Stimulated activated CD4-positive, alpha-beta T cell treated with anti-CD3 and anti-CD28 coated beads, Interleukin-4, amount 100 ng/mL, for 1 hour (primary cell): ENCODE measurements at places on chromosomes 5 and 9.

DNA sequence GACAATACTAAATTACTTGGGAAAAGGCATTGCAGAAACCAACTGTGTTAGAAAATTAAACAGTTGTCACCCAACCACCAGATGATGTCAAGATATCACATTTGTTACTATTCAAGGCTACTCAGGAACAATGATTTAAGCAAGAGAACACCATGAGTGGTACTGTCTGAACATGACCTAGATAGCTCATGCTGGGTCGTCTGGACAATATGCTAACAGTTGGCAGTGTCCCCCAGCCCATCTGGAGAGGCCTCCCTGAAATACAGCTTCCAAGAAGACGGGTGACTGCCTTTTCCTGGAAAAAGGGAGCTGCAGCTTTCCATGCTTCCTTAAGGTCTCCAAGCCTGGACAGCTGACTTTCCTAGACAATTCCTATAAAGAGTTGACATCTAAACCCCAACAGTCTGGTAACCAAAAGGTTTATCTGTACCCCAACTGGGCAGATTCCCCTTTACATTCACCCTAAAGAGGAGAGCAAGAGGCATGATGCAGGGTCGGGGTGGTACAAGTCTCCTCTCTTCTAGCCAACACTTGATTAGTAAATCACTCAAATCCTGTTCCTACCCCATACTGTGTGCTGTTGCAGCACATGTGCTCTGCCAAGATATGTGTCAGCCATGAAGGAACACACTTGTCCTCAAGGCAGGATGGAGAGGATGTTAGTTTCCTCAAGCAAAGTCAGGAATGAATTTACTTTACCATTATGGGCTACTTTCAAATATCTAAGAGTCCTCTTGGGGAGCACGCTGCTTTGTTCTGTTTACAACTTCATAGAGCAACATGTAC is 433.0 kb downstream of the PDE4D start:
- DNase-seq = no peak

- DNase-seq = no peak
Observed at GRCh38 chr5:72621576-72621975, 114.4 kb upstream of the ZNF366 start.

GRCh38 chr5:128053291-128053954 is 30.1 kb upstream of the SLC12A2 start:
- no peak for DNase-seq

DNA sequence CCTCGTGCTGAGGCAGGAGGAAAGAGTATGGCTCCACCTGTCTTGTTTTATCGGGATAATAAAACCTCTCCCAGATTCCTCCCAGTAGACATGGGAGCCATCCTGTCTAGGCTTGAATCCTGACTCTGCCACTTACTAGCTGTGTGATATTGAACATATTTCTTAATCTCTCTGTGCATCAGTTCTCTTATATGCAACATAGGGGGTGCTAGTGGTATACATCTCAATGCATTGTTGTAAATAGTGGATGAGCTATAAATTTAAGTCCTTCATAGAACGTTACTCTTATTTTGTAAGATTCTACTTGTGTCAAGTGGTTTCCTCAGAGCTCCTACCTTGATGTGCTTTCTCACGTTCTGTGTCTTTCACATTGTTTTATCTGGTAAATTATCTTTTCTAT is 417.7 kb upstream of the POU5F2 start:
- DNase-seq = no peak

DNA sequence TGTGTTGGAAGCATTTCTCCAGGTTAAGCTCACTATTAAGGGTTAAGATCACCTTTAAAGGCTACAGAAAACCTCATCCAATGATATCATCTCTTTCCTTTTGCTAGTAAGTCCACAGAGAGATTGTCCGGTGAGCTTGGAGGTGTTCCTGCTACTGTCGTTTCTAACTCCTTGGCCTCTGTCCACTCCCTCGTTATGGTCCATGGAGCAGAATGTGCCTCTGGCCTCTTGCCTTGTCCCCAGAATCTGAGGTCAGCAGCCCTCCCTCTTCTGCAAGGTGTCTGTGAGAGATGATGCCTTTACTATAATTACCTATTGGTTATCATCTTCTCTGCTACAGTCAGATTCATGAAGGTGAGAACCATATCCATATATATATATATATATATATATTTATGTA is 15.0 kb downstream of the ORM2 start:
- DNase-seq = no peak

DNA sequence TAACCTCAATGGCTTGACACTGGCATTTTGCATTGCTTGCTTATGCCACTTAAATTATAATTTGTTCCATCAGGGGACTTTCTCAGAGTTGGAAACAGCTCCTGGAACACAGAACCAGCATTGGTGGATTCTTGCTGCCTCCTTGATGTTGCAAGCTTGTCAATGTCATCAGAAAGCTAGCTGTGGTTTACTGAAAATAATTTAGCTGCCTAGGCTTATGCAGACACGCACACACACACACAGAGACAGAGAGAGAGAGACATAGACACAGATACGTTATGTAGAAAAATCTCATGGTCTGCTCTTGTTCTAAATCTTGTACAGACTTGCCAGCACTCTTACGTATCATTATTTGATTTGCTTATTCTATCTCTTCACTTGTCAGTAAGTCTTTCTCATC is 78.0 kb downstream of the HMHB1 start:
- DNase-seq = no peak

- no peak for DNase-seq
Observed at GRCh38 chr5:145292278-145292677, 542.9 kb downstream of the PRELID2 start.

- no peak for DNase-seq
Observed at GRCh38 chr9:32703635-32704034, 68.2 kb upstream of the TAF1L start.

GRCh38 chr5:11801061-11801460 is 103.2 kb downstream of the CTNND2 start:
- DNase-seq = no peak

GRCh38 chr9:134170532-134171315 is 6.4 kb upstream of the RNU6ATAC start:
- no peak for DNase-seq

GRCh38 chr9:68537616-68537880 is 3.1 kb downstream of the TMEM252 start:
- no peak for DNase-seq

- DNase-seq = no peak
Observed at GRCh38 chr9:13443346-13444244, 164.1 kb upstream of the MPDZ start.

- DNase-seq = no peak
Observed at GRCh38 chr9:87878989-87879511, 3.6 kb upstream of the SPATA31E1 start.

DNA sequence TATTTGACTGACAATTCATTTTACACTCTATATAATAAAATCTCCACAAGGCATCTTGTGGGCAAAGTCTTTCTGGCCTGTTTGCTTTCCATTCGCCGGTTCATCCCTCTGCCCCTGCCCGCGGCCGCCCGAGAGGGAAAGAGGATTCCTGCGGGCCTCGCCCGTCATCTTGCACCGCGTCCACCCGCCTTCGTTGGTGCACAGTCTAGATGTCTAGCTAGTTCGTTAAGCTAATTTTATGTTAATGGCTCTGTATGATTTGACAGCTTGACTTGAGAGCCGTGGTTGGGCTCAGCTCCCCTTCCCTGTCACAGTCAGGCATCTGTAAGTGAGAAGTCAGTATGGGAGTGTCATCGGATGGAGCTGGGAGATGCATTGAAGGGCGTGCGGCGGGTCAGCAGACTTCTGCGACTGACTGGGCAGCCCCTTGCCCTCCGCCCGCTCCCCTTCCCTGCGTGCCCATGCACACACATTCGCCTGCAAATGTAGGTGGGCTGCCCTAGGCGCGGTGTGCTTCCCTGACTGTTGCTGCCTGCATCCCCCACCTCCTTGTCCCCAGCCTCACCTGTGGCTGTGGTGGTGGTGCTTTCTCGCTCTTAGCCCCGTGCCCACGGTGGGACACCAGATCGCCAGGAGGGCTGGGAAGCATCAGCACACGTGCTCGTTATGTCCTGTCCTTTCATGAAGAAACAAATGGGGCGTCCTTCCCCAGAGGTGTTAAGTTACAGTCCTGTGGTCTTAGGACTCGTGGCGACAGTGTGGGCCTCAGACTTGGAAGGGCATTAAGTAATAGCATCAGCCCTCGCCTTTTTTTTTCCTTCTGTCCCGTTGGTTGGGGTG is 25.9 kb upstream of the PRDM12 start:
- no peak for DNase-seq

DNA sequence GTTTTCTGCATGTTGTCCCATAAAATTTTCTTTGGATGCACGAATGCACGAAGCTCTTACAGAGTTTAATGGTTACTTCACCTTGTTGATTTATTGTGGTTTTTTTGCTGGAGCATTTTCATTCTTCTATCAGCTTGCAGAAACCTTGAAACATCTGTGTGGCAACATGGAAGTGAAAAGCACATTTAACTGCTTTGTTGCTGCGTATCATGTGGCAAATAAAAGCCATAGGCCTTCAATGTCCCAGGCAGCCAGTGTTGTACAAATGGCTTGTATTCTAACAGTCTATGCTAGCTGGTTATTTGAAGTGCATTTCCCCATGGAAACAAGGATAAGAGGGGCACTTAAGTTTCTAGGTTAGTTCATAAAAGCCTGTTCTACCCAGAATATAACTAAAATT is 42.5 kb upstream of the RASGRF2 start:
- DNase-seq = no peak

DNA sequence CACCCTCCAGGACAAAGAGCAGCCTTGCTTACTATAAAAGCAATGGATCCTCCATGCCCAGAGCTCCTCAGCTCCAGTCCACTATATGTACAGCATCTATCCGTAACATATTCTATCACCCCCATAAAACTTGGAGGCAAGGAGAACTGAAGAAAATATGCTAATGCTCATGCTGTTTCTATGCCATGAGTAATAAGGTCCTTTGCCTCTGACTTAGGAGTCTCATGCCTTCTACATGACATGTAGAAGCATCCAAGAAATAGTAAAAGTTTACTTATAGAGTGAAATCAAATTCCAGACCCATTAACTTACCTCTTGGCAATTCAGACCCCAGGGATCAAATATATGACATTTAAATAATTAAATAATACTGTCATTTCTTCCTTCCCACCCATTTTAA is 33.7 kb downstream of the SSBP2 start:
- no peak for DNase-seq

GRCh38 chr9:104743376-104743985 is 4.0 kb upstream of the NIPSNAP3A start:
- no peak for DNase-seq

- no peak for DNase-seq
Observed at GRCh38 chr5:62617943-62618342, 39.3 kb downstream of the LRRC70 start.

GRCh38 chr5:68542207-68542606 is 326.7 kb downstream of the PIK3R1 start:
- no peak for DNase-seq

- DNase-seq = no peak
Observed at GRCh38 chr9:114437401-114437893, 49.7 kb upstream of the AKNA start.

DNA sequence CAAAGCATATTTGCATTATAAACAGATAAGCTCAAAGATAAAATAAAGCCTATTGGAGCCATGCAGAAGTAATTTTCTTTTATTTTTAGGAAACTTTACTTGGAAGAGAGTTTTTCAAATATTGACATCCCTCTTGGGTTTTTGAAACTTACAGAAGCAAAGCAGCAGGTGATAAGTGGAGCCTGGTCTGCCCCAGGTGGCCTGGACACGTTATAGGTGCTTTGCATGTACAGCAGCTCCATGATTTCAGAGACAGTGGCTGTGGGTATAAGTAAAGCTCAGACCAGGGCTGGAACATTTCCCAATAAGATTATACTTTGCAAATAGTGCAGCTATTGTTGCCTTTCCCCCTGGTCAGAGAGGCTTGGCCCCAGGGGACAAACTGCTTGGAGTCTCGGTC is 51.5 kb downstream of the CCDC192 start:
- DNase-seq = no peak

DNA sequence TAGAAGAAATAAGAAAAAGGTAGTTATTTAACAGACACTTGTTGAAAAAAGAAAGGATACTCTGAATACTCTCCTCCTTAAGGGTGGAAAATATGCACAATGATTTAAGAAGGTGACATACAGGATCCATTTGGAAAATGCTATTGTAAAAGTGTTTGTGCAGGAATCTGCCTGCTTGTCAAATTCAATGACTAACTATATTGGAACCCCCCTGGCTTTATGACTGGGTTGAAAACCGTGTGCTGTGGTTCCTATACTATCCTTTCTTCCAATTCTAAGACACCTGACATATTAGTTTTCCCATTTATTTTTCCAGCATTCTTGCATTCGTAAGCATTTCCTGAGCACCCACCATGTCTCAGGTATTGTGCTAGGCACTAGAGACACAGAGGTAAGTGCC is 220.0 kb downstream of the GLIS3 start:
- no peak for DNase-seq

DNA sequence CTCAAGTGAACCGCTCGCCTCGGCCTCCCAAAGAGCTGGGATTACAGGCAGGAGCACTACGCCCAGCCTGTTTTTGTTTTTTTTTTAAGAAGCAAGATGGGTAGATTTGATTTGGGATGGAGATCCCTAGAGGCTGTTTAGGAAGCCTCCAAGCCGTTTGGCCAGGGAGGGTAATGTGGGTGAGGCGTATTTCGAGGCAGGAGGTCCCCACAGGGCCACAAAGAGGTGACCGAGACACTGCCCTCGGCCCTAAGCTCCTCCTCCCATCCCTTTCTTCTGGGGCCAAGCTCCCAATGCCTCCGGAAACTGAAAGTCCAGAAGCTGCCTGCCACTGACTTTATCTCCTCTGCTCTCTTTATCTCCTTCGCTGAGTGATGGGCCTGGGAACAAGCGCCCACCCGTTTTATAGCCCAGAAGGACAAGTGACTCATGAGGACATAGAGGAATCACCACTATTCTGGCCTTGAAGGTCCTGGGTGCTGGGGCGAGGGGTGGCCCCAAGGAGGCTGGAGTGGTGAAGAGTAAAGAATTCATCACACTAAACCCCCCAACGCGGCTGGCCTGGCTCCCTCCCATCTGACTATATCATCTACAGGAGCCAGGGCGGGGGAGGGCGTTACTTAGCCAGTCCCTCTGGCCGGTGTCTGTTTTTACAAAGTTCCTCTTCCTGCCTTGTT is 2.0 kb upstream of the RALGDS start:
- no peak for DNase-seq

DNA sequence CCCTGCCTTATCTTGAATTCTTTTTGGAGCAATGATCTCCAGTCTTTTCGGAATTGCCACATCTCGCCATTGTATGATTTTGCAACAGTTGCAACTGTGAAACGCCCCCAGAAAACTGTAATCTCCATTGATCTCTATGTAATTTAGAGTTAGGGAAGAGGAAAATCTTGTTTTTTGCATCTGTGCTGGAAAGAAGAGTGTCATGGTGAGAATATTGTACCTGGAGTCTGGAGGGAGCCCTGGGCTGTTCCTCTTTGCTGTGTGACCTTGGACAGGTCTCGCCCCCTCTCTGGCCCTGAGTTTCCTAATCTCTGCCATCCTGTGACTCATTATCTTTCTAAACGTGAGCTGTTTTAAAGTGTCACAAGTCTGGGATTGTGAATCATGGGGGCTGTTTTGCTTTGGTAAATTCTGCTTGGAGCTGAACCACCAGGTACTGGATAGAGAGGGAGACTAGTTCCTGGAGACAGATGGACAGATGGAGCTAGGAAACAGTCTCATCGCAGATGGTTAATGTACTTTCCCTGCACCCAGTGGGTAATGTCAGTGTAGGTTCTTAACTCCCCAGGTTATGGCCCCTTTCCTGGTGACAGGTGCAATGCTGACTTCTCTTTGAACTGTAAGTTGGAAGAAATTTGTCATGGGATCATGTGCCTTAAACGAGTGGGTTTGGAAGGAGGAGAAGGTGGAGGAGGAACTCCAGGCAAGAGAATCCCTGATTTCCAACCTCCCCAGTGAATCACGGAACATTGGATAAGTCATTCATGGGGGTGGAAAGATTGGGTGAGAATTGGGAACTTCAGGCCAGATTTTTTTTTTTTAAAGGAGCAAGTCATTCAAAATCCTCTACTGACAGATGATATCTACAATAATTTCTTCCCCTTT is 19.6 kb downstream of the PPARGC1B start:
- DNase-seq = no peak
